ENCODE measurements at places on chromosomes 3 and 15.

DNA sequence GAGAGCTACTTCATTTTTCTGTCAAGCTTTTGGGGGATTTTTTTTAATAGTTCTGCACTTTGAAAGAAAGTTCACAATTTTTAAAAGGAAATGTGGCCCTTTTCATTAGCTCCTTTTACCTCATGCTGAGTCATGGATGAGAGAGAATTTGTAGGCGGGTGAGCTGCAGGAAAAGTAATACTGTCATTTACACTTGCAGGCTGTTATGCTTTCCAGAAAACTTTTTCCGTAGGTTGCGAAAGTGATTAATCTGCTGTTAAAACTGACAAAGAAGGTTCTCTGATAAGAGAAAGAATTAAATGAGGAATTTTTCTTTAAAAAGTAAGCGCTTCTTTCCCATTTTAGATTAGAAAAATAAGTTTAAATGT, 430.2 kb downstream of the LPP start:
- DNase-seq, result peak; percentile 9

DNA sequence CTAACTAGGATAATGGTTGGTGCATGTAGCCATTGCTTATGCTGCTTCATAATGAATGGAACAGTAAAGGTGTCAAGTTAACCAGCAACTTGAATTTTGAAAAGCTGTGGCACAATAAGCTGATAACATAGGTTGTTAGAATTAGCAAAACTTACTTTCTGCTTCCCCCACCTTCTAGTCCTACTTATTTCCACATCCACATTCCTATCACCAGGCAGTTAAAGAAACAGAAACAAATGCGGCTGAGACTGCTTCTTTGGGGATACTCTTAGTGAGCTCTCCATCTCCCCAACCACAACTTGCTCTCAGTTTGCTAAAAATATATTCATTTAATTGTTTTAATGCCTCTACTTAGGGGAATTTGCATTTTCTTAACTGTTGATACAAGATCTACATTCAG, 215.1 kb downstream of the TIGIT start:
- no peak for DNase-seq

DNA sequence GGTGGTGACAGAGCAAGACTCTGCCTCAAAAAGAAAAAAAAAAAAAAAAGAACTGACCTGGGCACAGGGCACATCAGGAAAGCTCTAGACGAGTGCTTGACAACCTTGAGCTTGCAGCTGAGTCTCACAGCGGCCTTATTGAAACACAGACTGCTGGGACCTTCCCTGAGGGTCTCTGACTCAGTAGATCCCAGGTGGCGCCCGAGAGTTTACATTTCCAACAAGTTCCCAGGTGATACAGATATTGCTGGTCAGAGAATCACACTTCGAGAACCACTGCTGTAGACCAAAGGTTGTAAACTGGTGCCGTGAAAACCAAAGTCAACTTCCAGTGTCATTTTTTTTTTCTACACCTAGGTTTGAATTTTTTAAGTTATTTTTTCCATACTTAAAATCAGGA, 573.2 kb upstream of the MDFIC2 start:
- DNase-seq, result no peak

GRCh38 chr3:98049271-98049670, 14.2 kb upstream of the GABRR3 start:
- DNase-seq, result no peak

DNA sequence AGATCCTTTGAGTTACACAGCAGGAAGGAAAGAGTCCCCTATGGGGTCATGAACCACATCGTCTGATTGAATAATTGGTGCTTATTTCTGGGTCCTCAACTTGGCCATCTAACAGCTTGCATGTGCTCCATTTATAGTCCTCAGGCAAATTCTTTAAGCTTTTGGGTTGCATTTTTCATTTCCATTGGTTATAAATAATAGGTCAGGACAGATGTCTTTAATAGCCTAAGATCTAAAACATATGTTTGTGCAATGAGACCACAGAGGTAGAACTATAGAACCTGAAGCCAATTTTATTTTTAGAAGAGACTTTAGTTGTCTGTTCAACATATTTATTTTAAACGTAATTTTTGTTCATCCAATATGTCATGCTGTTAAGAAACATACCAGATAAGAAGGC, 43.2 kb downstream of the CD200R1L start:
- DNase-seq, result no peak

- DNase-seq, result no peak
Measured at GRCh38 chr15:95559875-95560394, 770.6 kb upstream of the NR2F2 start.

DNA sequence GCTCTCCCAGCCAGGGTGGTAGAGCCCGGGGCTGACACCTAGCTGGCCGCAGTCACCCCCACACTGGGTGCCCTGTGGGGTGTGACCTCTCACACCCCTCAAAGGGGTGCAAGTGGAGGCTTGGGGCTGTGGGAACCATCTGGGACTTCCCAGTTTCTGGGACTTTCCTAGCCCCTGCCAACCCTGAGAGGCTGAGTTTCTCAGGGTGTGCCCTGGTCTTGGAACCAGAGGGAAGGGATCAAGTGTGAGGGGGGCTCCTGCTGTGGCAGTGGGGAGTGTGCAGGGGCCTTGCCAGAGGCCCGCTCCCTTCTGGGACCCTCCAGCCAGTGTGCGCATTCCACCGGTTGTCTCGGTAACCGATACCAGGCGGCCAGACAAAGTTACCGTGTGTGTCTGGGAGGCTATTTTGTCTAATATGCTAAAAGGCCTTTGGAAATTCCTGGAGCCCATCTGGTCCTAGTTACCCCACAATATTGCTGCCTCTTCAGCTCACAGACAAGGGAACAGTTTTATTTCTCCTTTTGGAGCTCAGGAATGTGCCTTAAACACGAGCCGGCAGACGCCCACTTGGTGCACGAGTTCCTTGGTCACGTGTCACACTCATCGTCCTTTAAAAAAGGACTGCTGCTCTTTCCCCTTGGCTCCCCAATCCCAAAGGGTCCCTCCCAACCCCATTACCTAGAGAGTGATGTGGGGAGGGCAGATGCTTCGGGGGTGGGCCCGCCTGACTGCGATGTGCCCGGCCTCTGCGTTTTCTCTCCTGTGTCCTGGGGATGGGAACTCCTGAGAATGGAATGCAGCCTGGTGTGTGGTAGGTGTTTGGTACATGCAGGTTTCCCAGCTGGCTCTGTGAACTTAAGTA, 33.2 kb downstream of the HDAC11 start:
- DNase-seq, result no peak

- DNase-seq, result no peak
Measured at GRCh38 chr3:143201870-143202752, 82.5 kb downstream of the CHST2 start.

- DNase-seq, result no peak
Measured at GRCh38 chr3:122263974-122264588, 61.0 kb upstream of the CSTA start.

DNA sequence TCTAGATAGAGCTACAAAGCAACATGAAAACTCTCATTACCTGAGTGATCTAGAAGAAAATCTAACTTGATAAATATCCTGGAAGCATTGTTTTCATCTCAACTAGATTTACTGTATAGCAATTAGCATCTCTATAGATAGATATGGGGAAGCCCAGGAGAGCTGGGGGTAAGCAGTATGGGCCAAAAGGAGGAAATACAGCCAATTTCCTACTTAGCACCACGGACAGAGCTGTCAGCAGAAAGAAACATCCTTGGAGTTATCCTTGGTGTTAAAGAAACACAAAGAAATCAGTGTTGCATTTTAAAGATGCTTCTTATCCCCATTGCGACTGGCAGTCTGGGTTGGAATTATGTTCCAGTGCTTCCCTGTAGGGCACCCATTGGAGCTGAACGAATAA, 126.2 kb downstream of the TIGIT start:
- no peak for DNase-seq

All from activated CD4-positive, alpha-beta T cell treated with anti-CD3 and anti-CD28 coated beads for 24 hours (primary cell).